ENCODE measurements at places on chromosomes 3 and 15. TPM values are rescaled to one million over a fixed set of nuclear protein-coding genes. Genes with fewer than 3 reads are reported as not detected.

DNA sequence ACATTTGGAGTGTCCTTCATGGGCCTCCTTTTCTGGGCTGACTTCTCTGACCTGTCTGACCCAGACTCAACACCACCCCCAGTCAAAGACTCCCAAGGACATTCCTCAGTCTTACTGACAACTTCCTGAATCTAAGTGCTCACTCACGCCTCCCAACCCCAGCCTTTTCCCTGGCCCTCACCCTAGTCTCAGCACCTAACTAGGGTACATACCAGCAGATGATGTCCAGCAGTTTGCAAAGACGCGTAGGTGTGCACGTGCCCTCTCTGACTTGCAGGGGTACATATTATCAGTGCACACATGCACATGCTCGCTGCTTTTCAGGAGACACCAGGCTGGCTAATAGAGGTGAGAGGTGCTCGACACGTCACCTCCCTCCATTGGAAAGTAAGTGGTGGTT lies 38.7 kb upstream of the SLCO2A1 start:
- no peak for DNase-seq

Gene PCLAF
- total RNA-seq, result 2.2 TPM

DNA sequence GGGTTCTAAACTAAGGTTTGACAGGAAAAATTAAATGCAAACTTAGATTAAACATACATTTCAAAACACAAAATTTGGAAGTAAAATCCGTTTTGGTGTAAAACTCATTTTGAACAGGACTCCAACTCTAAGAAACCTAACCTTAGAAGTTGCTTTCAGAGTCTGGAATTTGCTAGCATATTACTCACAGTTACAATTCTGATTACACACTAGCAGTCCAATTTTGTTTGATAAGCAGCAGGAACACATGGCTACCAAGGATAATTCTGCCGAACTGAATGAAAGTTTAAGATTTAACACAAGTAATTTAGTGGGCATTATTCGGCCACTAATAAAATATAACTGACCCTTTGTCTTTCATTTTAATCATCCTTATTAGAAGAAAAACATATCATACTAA lies 49.6 kb downstream of the FRMD5 start:
- no peak for DNase-seq

DNA sequence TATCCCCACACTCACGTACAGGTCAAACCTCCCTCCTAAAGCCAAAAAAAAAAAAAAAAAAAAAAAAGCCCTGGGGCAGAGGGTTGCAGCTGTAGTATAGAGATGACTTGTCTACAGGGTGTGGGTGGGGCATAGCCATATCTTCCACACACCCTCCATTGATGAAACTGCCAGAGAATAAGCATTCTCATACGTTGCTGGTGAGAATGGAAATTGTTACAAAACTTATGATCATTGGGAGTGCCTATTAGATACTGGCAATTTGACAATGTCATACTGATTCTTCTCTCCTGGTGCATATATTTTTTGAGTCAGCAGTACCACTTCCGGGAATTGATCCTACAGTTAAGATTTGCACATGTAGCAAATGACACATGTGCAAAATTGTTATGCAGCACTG lies 11.0 kb upstream of the CTNNB1 start:
- no peak for DNase-seq

Gene CTXND1
- not detected for total RNA-seq

Measured in natural killer cell (primary cell).